ENCODE measurements at places on chromosomes 6 and 20.

DNA sequence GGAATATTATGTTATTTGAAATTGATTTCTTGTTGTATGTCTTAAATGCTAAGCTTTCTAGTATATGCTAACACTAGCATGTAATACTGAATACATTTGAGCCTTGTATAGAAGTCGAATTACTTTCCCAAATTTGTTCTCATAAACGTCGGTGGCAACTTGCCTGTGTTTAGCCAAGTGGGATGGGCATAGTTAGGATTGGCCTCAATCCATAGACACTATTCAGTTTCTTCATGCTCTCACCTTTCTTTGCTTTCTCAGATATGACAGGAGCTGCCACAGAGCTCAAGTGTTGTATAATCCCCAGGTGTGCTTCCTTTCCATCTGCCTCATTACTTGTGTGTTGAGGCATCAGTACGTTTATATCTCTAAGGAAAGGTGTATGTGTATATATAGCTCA, 19.3 kb downstream of the ZNF334 start:
- no peak for DNase-seq

DNA sequence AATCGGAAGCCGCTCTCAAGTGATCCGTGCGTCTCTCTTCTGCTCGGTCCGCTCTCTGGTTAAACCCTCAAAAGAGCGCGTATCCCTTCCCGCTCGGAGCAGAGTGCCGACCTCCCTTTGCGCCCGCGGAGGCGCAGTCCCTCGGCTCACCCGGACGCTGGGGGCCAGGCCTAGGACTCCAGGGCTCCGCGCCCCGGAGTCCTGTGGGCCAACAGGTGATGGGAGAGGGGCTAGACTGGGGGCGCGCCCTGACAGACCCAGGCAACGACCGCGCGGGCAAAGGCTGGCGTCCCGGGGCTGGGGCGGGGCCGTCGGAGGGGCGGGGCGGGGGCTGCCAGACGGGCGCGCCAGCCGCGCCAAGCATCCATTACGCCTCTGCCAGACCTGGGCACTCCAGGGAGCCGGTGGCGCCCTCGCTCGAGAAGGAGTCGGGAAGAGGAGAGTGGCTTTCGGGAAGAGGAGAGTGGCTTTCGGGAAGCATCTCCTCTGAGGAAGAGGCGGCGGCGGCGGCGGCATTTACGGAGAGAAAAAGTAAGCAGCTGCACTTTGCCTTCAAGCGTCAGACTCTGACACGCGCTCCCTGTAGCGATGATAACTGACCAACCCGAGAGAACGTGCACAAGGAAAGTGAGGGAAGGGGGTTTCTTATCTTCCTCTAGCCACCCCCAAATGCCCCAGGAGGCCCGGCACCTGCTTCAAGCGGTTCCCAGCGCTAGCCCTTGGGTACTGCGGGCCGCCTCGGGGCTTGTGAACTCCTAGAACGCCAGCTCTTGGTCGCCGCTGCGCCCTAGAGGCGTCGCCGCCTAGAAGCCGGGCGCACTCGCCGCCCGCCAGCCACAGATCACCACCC, 2.6 kb downstream of the EPHA7 start:
- DNase-seq, result no peak

- no peak for DNase-seq
Measured at GRCh38 chr6:35177157-35177556, 36.0 kb upstream of the TCP11 start.

GRCh38 chr20:36313476-36313875, 7.3 kb downstream of the DLGAP4 start:
- DNase-seq, result no peak

DNA sequence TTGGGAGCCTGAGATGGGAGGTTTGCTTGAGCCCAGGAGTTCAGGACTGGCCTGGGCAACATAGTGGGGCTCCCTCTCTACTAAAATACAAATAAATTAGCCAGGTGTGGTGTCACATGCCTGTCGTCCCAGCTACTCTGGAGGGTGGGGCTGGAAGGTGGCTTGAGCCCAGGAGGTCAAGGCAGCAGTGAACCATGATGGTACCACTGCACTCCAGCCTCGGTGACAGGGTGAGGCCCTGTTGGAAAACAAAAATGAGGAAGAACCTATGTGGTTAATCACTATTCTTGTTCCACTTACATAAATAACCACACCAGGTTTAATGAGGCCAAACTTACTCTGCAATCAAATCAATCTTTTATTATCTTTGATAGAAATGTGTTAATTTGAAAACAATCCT, 5.4 kb downstream of the PPDPF start:
- DNase-seq, result no peak

DNA sequence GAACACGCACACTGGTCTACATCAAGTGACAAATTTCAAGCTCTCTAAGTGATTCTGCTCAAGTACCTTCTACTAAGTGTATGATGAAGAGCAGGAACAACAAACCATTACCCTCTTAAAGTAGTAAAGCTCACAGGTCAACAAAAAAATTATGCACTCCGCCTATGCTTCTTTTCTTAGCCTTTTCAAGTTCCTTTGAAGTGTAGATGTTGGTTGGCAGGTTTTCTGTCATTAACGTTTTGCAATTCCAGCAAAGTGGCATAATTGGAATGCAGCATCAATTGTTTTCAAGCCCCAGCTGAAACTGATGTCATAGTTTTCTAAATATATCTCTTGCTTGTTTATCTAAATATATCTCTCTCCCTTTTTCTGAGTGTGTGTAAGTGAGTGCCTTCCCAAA, 396.9 kb upstream of the EYS start:
- DNase-seq, result no peak

DNA sequence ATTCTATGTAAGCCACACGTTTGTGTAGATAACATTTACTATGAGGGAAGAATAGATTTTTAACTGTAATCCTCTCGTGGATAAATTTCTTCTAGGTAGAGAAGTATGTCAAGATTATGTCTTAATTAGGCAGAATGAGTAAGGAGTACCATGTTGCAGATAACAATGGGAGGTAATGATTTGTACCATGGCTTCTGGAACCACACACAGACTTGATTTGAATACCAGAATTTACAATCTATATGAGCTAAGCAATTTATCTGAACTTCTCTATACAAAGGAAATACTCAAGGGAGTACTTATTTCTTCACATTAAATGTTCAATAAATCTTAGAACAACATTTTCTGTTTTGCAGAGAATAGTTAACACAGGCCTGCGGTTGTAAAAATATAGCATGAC, 51.5 kb downstream of the RPS12 start:
- DNase-seq, result no peak

GRCh38 chr20:46803123-46804020, 91.3 kb upstream of the EYA2 start:
- no peak for DNase-seq
